Muscle of leg (tissue), 16 donors: ENCODE measurements at places on chromosomes 11 and 22. TPM values are rescaled to one million over a fixed set of nuclear protein-coding genes. Genes with fewer than 3 reads are reported as not detected.

GRCh38 chr11:59144096-59144495, 1.4 kb downstream of the FAM111A start:
- no peak for DNase-seq

DNA sequence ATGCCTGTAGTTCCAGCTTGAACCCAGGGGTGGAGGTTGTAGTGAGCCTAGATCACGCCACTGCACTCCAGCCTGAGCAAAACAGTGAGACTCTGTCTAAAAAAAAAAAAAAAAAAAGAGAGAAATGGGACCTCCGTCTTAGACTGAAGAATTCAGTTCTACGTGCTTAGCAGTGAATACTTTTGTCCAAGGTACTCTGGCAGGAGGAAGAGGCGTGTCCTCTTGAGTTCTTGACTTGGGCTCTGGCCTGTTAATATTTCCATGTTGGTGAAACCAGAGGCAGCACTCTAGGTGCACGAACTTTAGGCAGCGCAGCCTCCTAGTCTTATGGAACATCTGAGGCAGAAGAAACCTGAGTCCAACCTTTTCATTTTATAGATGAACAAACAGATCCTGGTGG, 2.4 kb downstream of the HMBS start:
- DNase-seq = no peak

- DNase-seq = no peak
Observed at GRCh38 chr11:78027759-78028158, 4.7 kb upstream of the KCTD14 start.

GRCh38 chr11:69353696-69354544, 60.0 kb downstream of the MYEOV start:
- DNase-seq = no peak

DNA sequence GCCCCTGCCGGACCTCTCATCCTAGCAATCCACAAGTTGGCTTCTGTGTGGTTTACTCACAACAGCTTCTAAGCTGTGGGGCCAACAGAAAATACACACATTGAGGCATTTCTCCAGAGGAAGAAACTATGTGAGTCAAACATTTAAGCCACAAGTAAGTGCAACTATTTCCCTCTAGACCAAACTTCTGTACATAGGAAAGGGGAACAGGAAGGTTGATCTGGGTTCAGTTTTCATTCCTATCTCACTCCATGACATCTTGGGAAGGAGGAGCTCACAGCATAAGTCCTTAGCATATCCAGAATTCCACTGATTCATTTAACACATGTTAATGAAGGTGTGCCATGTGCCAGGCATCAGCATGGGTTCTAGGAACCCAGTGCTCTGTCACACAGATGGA, 72.8 kb upstream of the PICALM start:
- DNase-seq = peak; percentile 44

DNA sequence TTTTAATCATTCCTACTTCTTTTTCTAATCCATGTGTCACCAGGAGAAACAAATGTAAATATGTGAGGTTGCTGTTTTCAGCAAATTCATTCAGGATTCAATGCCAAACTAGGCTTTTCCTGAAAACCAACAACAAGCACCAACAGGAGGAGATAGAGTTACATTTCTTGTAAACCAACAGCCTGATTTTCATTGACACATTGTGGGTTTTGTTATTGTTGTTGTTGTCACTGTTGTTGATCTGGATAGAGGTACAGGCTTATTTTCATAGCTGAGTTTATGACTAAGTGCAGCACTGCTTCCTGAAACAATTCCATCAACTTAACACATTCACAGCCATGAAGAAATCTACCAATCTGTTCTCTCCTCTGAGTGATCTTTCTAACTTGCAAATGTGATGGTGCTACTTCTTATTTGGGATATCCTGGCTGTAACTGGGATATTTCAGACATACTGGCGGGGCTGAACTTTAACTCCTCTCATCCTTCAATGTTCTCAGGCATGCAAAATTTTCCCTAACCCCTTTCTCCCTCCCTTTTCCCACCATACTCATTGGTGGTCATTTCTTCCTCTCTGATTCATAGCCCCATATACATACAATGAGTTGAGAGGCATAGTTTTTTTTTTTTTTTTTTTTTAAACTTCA, 65.5 kb downstream of the ME3 start:
- peak; percentile 57 for DNase-seq

DNA sequence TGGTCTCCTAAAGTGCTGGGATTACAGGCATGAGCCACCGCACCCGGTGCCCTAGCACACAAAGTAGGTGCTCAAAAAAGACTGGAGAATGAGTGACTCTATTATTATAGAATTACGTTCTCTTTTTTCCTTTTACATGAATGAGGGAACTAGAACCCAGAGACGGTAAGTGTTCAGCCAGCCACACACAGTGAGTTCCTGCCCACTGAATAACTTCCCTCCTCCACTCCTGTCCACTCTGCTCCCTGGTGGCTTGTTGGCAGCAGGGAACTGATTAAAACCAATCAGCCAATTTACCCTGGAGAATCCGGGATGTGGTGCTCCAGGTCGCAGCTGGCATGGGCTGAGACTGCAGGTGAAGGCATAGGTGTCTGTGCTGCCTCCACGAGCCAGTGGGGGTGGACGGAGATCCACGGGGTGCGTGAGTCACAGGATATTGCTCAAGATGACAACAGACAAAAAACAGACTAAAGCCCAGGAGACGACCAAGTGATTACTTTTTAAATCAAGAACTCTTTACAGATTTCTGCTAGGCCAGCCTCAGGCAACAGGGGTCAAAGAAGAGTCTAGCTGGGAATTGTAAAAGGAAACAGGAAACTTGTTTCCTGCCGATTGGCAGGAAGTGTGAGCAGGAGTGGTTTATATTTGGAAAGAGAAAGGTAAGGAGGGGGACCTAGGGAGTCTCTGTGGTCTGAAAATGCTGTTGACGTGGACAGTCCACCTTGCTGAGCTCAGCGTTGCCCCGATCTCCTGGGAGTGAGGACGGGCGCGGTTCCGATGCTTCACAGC, 95.2 kb upstream of the TP53I11 start:
- peak; percentile 53 for DNase-seq

GRCh38 chr11:94181943-94182342, 53.3 kb downstream of the PANX1 start:
- DNase-seq = no peak

GRCh38 chr11:59188954-59189353, 17.0 kb downstream of the DTX4 start:
- DNase-seq = no peak

- DNase-seq = no peak
Observed at GRCh38 chr11:134670247-134670782, 258.3 kb upstream of the B3GAT1 start.

DNA sequence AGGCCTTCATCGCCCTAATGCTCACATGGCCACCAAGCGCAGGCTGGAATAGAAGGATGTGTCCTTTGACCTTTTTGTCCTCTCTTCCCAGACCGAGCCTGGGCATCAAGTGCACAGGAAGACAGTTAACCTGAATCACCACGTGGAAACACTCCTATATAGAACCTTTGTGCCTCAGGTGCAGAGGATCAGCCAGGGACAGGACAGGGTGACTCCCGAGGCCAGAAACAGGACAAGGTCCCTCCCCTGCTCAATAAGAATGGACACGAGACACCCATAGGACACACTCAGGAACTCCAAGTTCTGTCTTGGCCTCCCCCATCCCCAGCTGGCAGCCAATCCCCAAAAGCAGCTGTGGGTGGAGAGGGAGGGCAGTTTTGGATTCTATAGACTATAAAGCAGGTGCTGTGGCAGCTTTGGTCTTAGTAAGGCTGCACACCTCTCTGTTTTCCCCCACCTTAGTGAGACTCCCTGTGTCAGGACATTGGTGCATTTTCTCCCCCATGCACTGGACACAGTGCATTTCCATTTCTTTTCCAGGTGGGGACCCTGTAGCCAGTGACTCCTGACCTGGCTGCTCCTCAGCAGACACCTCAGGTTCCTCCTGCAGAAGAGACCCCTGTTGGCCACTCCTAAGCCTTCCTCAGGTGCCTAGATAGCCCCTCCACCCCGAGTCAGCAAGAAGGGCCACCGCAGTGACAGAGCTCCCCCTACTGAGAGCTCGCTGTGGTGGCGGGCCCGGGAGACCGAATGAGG, 43.6 kb upstream of the POU2AF1 start:
- peak; percentile 59 for DNase-seq

DNA sequence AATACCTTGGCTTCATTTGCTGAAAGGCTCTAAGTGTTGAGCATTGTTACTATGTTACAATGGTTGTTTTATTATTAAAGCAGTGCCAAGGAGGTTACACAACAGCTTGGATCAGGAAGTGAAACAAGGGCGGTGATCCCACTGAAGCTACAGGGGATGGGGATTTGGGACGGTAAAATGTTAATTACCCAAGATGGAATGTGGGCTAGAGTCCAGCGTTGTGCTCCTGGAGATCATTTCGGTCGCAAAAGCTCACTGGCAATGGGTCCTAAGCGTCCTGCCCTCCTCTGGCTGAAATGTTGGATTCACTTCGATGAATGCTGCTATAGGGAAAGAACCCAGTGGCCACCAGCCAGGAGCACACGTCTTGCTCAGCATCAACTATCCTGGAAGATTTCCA, 48.3 kb downstream of the FAM83F start:
- DNase-seq = peak; percentile 71

The TSG101 gene
- 79.4 TPM for total RNA-seq

The RBMXL2 gene
- total RNA-seq = 0.04 TPM

The SMTN gene
- 142 TPM for total RNA-seq

The HBD gene
- not detected for total RNA-seq
